ENCODE measurements at places on chromosomes 3 and 15.

DNA sequence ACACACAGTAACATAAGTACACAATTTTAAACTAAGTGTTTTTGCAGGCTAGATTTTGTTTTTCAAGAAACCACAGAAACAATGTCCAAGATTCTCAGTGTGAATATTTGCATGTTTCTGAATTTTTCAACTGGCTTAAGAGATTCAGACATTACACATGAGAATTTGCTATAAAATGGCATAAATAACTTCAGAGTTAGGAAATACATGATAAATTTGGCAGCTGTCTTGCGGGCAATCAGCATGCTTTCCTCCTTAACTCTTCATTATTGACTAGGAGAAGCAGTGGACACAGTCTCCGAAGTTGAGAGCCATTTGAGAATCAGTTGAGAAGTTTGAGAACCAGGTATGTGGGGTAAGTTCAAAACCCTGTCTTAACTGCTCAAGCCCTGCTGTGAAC lies 625.6 kb upstream of the SGO1 start:
- no peak for DNase-seq

DNA sequence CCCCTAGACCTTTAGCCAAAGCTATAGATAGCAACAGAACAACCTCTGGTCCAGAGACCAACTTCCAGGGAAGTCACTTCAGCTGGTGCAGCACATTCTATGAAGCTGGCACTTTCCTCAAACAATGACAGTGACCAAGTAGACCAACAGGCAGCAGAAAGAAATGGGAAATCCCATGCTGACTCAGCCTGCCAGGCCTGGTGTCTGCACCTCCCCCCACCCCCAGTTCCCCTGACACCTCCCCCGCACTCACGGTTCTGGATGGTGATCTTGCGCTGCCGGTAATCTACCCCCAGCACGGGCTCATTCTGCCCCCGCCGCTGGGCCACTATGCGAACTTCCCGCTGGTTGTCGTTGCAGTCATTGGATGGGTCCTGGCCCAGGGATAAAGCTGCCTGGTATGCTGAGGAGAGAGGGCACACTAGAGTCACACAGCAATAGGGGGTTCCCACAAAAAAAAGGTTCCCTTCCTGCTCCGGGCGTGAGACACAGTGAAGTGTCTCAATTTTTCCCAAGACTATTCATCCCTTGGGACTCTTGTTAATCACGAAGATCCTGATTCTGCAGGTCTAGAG lies 17.0 kb downstream of the ILDR1 start:
- DNase-seq, result no peak

- DNase-seq, result no peak
Measured at GRCh38 chr15:88258093-88258641, 1.6 kb upstream of the NTRK3 start.

DNA sequence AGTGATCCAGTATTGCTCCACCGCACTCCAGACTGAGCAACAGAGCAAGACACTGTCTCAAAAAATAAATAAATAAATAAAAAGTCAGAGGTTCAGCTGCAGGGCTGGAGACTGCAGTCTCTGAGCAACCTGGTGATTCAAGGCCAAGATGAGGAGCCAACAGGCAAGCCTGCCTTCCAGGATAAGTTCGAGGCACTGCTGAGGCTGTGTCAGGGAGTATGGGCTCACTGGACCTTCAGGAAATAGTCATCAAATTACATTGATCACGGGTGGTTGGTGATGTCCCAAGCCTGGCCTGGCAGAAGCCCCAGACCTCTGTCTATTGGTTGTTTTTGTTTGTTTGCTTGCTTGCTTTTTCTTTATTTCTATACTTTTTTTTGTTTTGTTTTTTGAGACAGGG lies 41.5 kb downstream of the IDH2 start:
- DNase-seq, result no peak

GRCh38 chr15:77500989-77501388 lies 80.3 kb downstream of the HMG20A start:
- no peak for DNase-seq

DNA sequence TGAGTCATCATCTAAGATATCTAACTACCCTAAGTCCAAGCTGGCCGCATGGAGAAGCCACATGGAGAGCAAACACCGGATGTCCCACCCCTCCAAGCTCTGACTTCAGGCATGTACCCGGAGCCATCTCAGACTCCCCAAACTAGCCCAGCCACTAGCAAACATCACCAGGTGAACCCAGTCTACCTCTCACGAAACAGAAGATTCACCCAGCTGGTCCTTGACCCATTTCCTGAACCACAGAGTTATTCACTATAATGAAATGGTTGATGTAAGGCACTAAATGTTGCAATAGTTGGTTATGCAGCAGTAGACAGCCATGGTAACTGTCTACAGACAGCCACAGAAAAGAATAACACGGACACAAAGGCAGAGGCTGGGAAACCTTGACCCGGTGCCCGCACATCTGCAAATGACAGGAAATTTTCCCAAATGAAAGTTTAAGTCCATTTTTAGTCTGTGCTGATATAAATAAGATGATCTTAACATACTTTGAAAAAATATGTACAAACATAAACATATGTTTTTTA lies 265.5 kb upstream of the ATP10A start:
- DNase-seq, result no peak

DNA sequence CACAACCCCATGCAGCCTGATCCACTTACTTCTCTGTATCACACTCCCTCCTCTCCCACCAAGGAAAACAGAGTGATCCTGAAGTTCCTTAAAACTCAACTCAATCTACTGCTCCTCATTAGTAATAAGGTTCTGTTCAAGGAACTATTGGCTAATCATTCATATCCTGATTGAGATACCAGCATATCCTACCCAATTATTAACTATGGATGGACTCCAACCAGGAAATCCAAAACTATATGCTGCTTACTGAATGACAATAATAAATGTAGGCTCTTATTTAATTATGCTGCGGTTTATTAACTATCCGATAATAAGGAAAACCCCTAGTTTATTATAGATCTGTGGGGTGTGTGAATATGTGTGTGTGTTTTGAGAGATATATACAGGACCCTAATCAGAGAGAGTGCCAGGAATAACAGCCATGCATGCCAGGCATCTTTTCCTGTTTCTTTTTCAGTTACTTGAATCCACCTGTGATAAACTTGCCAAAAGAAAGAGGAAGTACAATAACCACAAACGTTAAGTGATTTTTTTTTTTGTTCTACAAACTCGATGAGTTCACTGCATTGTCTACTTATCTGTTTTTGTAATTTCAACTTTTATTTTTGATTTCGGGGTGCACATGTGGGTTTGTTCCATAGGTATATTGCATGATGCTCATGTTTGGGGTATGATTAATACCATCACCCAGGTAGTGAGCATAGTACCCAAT lies 1031.7 kb upstream of the CFAP20DC start:
- DNase-seq, result no peak

- no peak for DNase-seq
Measured at GRCh38 chr3:110327870-110328269, 743.7 kb upstream of the NECTIN3 start.

DNA sequence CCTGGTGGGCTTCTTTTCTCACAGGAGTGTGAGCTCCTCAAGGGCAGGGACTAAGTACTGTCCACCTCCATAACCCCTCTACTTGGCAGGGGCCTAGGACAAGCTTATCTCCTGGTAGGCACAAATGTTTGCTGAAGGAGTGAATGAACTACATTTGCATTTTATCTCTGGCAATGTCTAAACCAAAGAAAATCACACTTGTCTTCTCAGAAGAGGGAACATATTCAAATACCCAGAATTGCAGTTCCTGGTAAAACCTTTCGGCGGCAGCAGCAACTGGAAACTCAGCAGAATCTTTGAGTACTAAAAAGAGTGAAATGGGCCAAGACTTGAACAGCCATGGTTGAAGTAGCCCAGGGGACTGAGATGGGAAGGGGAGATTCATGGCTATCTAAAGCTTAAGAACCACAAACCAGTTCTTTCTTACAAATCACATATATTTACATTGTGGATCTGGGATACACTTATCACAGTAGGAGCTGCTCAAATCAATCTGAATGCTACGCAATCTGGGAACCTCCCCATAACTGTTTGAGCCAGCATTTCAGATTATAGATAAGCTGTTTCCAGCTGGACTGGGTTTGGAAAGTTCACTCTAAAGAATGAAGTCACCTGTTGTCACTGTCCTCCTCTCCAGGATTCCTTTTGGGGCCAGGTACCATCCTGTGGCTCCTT lies 18.7 kb upstream of the PTPN9 start:
- DNase-seq, result peak; percentile 1

- DNase-seq, result no peak
Measured at GRCh38 chr15:85676342-85677098, 118.2 kb downstream of the KLHL25 start.

DNA sequence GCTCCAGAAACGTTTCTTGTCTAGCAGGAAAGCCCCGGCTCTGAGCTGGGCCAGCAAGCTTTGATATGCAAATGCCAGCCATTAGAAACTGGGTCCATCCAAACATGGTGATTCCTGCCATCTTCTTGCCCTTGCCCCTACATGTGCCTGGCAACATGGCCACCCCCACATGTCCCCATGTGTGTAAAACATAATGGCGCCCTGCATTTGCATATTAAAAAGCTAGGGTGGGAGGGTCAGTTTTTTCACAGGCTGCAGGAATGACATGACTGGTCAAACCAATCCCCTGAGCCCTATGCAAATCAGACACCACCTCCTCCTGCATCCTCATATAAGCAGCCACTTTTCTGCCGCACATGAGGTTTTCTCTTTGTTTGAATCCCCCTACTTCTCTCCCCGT lies 21.2 kb downstream of the GPR156 start:
- peak; percentile 76 for DNase-seq

DNA sequence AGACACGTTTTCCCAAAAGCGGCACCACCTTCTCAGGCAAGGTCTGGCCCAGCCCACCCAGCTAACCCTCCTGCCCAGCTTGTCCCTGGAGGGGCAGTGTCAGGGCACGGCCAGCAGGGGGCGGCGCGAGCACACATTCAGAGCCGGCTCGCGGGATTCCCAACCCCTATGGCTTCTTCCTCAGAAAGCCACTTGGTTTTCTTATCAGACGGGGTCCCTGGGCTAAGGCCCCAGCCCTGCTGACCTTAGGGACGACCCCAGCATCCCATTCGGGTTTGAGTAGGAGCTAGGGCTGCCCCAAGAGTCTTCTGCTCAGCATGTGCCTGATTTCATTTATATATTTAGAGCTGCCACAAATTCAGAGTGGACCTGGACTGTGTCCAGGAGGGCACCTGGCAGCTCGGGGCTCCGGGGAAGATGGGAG lies 14.5 kb downstream of the RLBP1 start:
- DNase-seq, result peak; percentile 66

DNA sequence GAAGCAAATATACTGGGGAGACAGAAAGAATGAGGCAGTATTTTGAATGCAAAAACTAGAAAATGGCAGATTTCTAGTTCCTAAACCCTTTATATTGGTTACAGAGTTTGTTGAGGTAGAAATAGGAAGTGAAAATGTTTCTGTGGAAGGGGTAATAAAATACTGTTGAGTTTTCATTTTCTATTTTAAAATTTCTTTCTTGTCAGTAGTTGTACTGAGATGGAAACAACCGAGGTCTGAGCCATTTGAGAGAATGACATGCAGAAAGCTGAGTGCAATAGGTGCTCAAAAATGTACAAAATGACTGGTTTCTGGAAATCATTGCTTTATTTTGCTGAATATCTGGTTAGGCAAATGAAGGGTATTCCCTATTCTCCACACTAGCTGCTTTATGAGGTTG lies 361.4 kb downstream of the CHL1 start:
- no peak for DNase-seq

GRCh38 chr3:171876680-171877147 lies 33.6 kb downstream of the TMEM212 start:
- DNase-seq, result no peak

DNA sequence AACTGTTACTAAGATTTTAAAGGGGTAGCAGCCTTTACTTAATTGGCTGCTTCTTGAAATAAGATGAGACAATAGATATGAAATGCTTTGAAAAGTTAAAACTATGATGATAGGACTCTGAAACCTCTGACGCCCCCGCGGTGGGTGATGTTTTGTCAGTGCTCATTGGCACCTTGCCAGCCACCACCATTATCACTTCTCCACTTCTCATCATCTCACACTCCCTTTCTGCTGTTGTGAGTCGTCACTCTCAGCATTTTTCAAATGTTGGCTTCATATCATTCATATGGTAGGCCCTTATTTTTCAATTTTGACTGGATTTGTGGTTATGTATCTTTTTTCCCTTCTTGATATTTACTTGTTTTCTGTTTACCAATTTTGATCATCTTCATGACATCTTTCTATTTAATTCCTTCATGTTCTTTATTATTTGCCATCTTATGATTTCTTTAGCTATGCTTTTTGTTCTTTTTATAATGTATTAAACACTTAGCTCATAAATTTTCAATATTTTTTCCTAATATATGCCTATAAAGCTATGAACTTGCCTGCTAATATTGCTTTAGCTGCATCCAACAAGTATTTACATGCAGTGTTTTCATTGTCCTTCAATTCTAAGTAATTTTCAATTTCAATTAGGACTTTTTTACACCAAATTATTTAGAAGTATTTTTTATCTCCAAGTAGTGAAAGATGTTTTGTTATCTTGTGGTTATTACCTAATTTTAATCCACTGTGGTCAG lies 30.3 kb upstream of the SKOR1 start:
- DNase-seq, result no peak

DNA sequence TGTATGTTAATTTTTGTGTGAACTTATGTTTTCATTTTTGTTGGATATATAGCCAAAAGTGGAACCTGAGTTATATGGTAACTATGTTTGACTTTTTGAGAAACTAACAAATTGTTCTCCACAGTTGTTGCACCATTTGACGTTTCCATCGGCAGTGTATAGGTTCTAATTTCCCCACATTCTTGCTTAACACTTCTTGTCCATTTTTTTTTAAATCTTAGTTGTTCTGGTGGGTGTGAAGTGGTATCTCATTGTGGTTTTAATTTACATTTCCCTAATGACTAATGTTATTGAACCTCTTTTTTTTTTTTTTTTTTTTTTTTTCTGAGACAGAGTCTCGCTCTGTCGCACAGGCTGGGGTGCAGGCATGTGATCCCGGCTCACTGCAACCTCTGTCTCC lies 8.0 kb downstream of the NISCH start:
- no peak for DNase-seq

DNA sequence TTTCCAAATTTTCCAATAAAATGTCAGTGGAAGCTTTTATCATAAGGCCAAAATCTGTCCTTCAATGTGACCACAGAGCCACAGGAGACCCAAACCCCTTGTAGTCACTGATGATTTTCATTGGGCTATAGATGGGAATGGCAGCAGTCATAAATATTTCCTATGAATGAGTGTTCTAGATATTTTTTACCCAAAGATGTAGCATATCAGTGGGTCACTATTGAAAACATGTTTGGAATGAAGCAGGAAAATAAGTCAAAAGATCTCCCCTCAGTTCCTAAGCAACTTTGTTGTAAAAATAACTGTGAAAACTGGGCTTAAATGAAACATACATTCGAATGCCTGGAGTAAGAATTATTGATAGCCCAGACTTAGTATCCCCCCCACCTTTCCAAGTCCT lies 49.0 kb downstream of the NKIRAS1 start:
- DNase-seq, result no peak

DNA sequence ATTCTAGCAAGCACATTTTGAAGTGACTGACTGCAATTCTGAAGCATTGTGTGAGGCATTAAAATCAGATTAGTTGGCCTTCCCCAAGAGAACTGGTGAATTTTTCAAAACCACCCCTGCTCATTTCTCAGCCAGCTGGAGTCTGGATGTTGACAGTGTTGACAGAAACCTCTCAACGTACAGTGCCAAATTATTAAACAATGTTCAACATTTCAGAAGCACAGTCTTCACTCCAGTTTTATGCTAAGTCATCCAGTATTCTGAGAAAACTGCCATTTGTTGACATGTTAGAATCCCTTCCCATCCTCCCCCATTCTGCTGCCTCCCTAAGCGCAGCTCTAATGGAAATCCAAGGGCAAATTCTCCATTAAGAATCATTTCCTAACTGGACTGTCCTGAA lies 369.3 kb upstream of the TRIM42 start:
- no peak for DNase-seq
